ENCODE measurements at places on chromosomes 5 and 9.

- no peak for DNase-seq
These were observed 116.0 kb downstream of the SVEP1 start for GRCh38 chr9:110463499-110463898.

GRCh38 chr5:57884346-57885102, 401.9 kb upstream of the ACTBL2 start:
- no peak for DNase-seq

DNA sequence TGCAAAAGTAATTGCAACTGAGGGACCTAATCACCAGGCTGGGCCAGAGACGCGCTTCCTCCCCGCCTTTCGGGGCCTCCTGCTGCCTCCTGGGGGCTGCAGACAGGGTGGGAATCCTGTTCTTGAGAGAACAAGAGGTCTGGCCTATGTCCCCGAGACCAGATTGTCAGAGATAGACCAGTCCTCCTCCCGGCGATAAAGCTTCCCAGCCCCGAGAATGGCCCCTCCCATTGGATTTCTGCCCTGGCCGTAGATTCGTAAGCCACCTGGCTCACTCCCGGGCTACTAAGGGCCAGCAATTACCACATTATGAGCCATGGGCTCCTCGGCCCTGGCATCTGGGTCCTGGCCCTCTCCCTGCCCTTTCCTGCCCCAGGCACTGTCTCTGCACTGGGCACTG, 70.4 kb downstream of the HRH2 start:
- DNase-seq = no peak

GRCh38 chr5:106854922-106855321, 815.8 kb downstream of the EFNA5 start:
- DNase-seq = no peak

DNA sequence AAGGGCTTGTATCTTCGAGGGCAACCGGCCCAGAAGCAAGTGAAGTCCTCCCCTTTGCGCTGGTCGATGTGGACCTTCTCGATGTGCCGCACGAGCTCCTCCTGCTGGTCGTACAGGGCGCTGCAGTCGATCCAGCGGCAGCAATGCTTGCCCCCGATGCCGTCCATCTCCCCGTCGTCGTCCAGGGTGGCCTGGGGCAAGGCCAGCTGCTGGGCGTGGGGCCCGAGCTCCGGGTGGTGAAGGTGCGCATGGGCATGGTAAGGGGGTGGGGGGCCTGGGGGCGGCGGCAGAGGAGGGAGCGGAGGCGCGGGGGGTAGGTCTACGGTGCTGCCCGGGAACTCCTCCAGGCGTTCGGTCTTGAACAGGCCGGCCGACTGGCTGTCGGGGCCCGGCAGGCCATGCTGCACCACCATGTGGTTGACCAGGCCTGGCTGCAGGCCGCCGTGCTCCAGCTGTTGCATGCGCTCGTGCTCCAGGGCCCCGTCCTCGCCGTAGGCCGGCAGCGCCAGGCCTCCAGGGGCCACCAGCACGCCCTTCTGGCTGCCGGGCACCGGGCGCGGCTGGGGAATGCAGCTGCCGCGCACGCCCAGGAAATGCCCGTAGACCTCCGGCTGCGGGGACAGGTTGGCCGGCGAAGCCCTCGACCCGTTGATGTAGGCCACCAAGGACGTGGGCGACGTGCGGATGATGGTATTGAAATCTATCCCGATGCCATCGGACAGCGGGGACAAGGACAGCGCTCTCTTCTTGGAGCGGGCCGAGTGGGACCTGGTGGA, 181.8 kb downstream of the GLIS3 start:
- DNase-seq = no peak

- DNase-seq = peak; percentile 44
These were observed 114.5 kb upstream of the SPRY4 start for GRCh38 chr5:142439207-142439860.

GRCh38 chr5:154779105-154779504, 23.9 kb downstream of the LARP1 start:
- DNase-seq = peak; percentile 54

DNA sequence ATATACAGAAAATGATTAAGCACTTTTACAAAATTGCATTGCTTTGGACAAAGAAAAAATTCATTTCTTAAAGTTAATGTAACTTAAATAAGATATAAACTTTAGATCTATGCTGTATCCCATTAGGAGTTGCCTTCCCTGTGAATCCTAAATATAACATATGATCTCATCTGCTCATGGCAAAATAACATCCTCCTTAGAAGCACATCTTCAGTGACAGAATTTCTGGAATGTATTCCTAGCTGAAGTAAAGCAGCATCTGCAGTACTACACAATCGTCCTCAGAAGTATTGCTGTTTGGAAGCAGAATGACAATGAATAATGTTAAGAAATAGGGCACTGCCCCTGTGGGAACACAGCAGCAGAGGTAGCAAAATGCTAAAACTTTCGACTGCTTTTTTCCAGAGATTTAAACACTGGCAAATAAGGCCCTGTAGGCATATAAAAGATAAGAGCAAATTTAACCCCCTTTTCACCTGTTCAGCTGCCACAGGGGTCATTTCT, 571.0 kb downstream of the PTPRD start:
- DNase-seq = no peak

DNA sequence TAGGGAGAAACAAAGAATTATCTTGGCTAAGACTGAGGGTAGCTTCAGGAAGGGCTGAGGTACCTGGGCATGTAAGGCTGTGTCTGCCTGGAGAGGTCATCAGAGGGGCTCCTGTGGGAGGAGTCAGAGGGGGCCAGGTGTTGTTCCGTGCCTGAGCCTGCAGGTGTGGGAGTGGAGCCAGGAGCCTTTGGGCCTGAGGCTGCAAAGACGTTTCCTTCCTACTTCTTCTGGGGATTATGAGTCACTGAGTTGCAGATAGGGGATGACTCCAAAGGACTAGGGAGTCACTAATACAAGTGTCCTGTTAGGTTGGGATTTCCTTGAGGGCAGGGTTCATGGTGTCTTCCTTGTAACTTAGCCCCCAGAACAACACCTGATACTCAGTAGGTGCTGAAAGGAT, 391.1 kb downstream of the ARHGEF28 start:
- no peak for DNase-seq

DNA sequence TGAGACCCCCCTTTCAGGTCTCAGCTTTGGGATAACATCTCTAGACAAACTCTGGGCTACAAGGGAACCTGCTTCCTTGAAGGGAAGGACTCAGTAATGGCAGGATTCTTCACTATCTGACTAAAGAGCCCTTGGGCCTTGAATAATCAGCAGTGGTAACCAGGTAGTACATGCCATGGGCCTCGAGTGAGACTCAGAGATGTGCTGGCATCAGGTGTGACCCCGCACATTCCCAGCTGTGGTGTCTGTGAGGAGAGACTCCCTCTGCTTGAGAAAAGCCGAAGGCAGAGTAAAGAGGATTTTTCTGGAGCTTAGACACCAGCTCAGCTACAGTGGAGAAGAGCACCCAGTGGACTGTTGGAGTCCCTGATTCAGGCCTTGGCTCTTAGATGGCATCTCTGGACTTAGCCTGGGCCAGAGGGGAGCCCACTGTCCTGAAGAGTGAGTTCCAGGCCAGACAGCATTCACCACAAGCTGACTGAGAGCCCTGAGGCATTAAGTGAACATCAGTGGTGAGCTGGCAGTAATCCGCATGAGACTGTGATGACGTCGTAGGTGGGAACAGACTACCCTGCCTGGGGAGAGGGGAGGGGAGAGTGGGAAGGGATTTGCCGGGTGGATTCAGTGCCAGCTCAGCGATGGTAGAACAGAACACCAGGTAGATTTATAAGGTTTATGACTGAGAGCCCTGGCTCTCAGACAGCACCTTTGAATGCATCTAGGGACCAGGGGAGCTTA, 5.3 kb upstream of the ZNF782 start:
- no peak for DNase-seq

- DNase-seq = no peak
These were observed 60.2 kb downstream of the OSTF1 start for GRCh38 chr9:75148561-75148960.

- DNase-seq = no peak
These were observed 237.9 kb downstream of the ARHGEF28 start for GRCh38 chr5:73863876-73864275.

DNA sequence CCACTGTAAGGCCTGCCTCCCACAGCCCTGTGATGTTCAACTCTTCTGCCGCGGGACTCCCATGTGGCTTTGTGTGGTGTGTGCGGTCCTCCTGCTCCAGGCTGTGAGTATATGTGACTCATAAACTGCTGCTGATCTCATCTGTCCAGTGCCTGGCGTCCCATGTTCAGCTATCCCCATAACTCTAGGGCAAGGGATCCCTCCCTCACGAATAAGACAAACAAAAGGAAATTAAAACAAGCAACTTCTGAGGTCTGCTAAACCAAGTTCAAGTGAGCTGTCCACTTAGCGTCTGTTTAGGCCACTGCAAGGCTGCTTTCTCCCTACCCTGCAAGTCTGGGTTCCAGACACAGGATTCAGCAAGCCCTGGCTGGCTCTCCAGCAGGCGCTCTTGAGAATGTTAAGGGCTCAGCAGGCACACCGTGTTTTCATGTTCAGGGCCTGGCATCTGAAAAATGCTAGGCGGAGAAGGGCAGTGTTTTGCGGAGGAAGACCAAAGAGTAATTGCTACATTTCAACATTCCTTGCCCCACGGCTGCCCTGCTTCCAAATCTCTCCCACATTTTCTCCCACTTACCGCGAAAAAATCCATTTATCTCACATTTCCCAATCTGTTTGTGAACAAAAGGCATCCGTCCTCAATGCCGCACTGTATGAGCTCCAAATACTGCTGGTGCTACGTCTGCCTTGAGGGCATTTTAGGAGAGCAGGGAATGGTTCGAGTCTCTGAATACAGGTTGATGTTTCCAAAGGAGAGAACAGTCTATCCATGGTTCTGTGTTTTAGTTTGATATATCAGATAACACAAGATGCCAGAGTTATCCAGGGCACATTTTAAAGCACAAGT, 280.2 kb downstream of the SEMA5A start:
- peak; percentile 57 for DNase-seq

DNA sequence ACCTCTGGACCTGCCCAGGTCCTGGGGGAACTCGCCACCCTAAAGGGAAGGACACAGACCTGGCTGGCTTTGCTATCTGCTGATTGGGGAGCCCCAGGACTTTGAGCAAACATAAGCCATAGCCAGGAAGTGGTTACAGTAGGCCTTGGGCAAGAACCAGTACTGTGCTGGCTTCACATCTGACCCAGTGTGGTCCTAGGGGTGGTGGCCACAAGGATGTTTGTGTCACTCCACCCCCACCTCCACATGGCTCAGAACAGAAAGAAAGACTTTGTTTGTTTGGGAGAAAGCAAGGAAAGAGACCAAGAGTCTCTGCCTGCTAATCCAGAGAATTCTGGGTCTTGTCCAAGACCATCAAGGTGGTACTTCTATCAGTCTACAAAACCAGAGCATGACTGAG, 334.2 kb downstream of the SPOCK1 start:
- DNase-seq = no peak

GRCh38 chr5:149672701-149673476, 57.2 kb upstream of the PPARGC1B start:
- no peak for DNase-seq
